ENCODE measurements at places on chromosomes 2 and 18. TPM values are rescaled to one million over a fixed set of nuclear protein-coding genes. Genes with fewer than 3 reads are reported as not detected.

The BUB1 gene
- 85.8 TPM for total RNA-seq

The NMUR1 gene
- 0.76 TPM for total RNA-seq

The CCDC85A gene
- not detected for total RNA-seq

The CNDP1 gene
- total RNA-seq = not detected

The HMSD gene
- total RNA-seq = 1.2 TPM

All from activated naive CD4-positive, alpha-beta T cell treated with anti-CD3 and anti-CD28 coated beads, Interleukin-2, amount 10 ng/mL, durations not matched to agents 5 hours and 36 hours (primary cell).